NCI-H446 treated with DMSO at 0.1 percent for 48 hours (cell line): ENCODE measurements at places on chromosomes 2 and 18.

- no peak for DNase-seq
Measured at GRCh38 chr18:801137-801536, 10.9 kb downstream of the YES1 start.

GRCh38 chr2:33530690-33531548, 54.5 kb downstream of the RASGRP3 start:
- DNase-seq: no peak

- DNase-seq: no peak
Measured at GRCh38 chr2:66236067-66236685, 198.7 kb upstream of the MEIS1 start.

DNA sequence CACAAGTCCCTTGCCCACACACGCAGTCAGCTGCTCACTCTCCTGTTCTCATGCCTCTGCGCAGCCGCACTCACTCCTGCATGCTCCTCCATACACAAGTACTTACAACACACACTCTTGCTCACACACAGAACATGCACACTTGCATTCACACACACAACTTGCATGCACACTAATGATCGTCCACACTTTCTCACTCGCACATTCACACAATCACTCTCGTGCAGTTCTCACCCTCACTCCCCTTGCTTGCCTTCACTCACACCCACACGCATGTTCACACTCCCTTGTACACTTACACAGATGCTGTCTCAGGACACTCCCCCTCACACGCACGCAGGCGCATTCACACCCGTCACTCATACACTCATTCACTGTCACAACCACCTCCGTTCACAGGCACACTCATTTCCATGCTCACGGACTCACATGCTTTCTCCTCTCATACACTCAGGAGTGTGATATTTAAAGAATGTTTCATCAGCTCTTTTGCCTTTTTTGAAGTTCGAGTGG, 36.1 kb upstream of the LYPD6B start:
- no peak for DNase-seq

- DNase-seq: no peak
Measured at GRCh38 chr2:158624961-158625360, 168.2 kb downstream of the PKP4 start.

- no peak for DNase-seq
Measured at GRCh38 chr2:65355186-65355831, 77.1 kb downstream of the SPRED2 start.

GRCh38 chr2:129709001-129709955, 270.2 kb upstream of the RAB6C start:
- no peak for DNase-seq

GRCh38 chr18:39799006-39799405, 2156.0 kb upstream of the PIK3C3 start:
- DNase-seq: peak; percentile 56

DNA sequence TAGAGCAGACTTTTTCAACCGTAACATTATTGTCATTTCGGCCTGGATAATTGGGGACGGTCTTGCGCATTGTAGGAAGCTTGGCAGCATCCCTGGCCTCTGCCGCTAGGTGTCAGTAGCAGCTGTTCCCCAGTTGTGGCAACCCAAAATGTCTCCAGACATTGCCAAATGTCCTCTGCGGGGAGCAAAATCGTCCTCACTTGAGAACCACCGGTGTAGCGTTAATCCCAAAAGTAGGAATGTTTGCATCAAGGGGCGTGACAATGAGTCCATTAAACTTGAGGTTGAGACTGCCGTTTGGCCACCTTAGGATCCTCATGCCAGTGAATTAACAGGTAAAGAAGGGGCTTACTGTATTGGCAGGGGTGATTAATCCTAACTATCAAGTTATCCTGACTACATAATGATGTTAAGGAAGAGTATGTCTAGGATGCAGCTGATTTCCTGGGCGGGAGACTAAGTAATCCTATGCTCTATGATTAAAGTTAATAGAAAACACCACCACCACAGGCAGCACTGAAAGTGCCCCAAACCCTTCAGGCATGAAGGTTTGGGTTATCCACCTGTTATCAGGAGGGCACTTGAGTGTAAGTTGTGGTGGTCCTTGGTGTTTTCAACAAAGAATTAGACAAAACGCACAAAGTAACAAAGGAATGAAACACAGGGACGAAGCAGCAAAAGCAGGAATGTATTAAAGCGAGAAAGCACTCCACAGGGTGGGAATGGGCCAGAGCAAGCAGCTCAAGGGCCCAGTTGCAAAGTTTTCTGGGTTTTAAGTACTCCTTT, 4.9 kb upstream of the ZC3H8 start:
- DNase-seq: peak; percentile 34
